ENCODE measurements at places on chromosomes 7 and 10.

GRCh38 chr10:19815731-19816410 is 361 bp upstream of the PLXDC2 start:
- DNase-seq: peak; percentile 76

GRCh38 chr7:69957661-69958060 is 359.4 kb downstream of the AUTS2 start:
- DNase-seq: no peak

- no peak for DNase-seq
These were observed 29.3 kb downstream of the SPAG6 start for GRCh38 chr10:22374489-22375126.

GRCh38 chr10:58177362-58177947 is 90.2 kb downstream of the IPMK start:
- DNase-seq: peak; percentile 38

GRCh38 chr7:17181482-17181881 is 117.0 kb upstream of the AHR start:
- no peak for DNase-seq

DNA sequence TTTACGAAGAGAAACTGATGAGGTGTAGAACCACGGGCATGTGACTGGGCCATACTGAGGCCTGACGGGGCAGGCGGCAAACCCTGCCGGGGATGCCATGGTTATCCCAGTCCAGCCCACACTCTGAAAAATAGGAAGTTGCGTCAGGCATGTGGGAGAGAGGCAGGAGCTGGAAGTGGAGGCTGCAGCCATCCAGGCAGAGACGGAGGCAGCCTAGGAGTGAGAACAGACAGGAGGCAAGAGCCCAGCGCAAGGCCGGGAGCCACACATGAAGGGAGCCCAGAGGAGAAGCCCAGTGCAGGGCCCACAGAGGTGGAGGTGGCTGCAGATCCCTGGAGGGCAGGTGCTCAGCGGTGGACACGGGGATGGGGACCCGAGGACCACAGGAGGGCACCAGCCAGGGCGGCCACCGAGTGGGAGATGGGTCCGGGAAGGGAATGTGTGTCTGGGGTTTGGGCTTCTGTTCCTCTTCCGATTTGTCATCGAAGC is 175.2 kb upstream of the PPP2R2D start:
- DNase-seq: no peak

GRCh38 chr10:108850138-108850854 is 1073.0 kb downstream of the XPNPEP1 start:
- no peak for DNase-seq

DNA sequence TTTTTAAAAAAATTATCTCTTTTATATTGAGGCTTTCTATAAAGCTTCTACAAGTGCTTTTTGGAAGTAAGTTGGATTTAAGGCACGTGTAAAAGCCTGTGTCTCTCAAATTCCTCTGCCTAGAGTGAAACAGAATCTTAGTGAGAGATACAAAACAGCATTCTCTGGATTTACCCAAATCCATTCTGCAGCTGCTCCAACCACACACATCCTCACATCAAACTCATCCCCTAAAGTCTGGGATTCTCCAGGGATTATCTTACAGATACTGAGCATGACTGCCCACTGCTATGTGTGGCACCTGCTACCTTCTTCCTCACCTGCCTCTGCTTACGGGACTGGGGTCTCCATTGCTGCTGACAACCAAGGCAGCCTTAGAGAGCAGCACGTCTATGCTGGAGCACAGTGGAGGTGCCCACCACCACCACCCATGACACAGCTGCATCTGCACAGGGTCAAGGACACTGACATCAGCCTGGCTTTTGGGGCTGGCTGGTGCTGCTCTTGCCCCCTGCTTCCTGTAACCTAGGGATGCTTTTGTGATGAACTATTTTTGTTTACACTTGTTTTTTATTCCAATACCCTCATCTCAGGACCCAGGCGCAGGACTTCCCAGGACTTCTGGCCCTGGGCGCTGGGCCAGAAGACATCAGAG is 139.2 kb upstream of the NAMPT start:
- DNase-seq: no peak

DNA sequence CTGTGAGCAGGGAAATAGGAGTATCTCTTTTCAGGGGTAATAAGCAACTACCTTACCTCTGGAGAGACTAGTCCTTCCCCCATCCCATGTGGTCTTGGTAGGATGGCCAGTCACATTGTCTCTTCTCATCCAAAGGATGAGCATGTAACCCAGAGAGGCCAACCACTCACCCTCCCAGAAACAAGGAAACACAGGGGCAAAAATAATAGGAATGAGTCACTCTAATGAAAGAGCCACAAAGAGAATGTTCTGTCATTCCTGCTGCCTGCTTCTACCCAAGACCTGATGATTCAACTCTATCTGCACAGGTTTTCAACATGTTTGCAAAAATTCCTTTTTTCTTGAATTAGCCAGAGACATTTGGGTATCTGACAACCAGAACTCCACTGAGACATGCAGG is 99.3 kb upstream of the NFE2L3 start:
- no peak for DNase-seq

- DNase-seq: no peak
These were observed 603.5 kb upstream of the FOXK1 start for GRCh38 chr7:4078580-4078979.

GRCh38 chr10:34290412-34291081 is 524.5 kb downstream of the PARD3 start:
- no peak for DNase-seq

DNA sequence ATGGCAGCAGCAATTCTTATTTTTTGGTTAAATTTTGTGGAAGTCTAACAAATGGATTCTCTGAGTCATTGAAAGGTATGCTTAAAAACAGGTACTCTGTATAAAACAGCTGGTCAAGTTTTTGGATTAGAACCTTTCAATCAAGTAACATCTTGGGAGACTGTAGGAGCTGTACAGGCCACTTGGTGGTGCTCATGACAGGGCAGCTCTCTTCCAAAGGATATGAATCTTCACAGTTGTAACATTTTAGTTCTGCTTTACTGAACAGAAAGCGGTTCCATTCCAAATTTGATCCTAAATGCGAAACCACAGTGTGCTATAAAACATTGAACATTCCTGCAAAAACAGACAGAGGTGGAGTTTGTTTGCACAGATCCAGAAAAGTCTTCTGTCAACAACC is 44.5 kb upstream of the AGR3 start:
- DNase-seq: no peak

DNA sequence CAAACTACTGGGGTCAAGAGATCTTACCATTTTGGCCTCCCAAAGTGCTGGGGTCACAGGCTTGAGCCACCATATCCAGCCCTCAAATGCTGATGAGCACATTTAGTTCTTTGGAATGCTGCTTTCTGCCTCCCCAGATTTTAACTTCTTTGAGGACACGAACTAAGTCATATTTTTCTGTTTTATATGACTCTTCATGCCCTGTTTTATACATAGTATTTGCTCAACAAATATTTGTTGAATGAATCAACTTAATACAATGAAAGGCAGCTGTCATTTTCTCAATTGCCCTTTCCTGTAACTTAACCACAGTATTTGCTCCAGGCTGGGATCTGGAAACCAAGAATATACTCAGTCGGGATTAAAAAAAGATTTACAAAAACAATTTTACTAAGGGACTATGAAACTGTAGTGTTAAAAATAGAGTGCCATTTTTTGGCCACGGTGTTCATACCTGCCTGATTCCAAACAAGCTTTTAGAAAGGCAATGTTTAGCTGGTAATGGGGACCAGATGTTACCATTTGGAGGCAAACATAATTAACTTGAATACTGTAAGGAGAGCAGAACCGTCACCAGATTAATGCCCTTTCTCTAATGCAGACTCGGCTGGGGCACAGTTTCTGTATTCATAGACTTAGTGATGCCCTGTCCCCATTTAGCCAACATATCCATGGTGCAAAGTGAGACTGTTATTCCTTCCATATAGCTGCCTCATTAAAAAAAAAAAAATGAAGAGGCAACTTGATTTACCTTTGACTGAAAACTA is 117.6 kb downstream of the NRP1 start:
- no peak for DNase-seq

DNA sequence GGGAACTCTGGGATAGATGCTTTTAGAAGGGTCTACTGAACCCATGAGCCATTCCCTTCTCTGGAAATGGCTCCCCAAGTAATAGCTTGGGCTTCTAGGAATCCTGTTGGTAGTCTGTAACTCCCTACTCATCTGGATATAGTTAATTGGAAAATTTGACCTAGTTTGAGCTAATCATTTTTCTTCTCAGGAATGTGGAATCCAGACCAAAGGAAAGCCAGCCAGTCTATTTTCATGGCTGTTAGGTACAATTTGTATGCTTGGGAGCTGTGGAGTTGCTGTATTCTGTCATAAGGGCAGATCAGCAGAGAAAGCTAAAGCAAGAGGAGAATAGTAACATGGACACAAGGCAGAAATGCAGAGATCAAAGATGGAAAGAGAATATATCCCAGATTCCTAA is 71.6 kb upstream of the C1GALT1 start:
- DNase-seq: no peak

DNA sequence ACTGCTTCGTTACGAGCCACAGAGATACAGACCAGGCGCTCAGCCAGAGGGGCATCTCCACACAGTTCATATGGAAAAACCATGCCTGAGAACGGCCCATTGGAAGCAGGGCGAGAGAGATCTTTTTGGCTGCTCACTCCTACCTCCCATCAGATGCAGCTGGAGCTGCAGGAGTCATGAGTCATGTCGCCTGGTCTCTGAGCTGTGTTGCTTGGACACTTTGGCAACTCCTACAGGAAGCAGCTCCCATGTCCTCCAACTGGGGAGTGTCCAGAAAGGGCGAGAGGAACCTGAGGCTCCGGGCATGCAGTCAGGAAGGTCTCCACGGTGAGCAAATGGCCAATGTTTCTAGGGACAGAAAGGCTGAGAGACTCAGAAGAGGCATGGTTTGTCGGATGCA is 24.9 kb downstream of the INSIG1 start:
- DNase-seq: no peak

DNA sequence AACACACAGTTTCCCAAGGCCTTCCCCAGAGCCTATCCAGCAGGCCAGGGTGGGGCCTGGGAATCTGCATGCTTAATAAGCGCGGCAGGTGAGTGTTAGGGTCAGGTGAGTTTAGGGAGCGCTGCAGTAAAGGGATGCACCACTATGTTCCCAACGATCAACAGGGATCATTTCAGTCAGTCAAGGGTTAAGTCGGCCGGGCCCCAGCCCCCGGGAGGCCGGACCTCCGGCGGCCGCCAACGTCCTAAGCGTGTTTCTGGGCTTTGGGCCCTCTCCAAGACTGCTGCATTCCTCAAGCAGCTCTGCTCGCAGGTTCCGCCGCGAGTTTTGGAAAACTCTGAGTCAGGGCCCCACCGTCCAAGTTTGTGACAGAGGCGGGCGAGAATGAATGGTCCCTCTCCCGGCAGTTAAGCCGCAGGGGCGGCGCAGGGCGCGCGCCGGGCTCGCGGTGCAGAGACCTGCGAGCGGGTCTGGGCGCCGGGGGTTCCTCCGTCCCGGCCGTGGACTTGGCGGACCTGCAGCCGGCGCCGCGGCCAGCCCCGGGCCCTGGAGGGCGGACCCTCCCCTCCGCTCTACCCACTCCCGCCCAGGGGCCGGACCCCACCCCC is 81.6 kb downstream of the ARHGAP22 start:
- no peak for DNase-seq

- DNase-seq: no peak
These were observed 13.7 kb downstream of the ZMIZ2 start for GRCh38 chr7:44762300-44762699.

DNA sequence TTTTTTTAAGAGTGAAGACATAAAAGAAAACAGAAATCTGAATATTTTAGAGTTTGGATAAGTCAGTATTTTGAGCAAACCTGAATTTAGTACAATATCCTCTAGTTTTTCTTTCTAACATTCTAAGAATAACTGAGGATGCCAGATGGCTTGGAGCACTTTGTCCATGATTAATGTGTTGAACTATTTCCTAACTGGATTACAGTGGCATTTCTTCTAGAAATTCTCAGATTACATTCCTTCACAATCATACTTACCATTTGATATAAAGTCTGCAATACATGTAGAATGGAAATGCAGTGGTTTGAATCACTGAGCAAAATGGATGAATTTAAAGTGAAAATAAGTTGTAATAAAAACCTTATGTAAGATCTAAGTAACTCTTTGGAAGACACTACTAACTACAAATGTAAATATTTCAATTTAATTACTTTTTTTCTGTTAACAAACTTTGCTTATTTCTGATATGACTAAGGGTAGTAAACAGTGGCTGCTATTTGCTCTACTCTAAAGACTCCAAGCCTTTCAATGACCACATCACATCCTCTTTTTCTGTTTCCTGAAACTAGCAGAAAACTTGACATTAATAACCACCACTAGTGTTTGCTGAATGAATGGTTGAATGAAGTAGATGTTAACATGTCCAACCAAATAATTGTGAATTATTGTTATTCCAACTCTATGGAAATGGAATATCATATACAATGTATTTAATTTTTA is 102.8 kb downstream of the PRKG1 start:
- DNase-seq: no peak

- no peak for DNase-seq
These were observed 61.2 kb upstream of the CCNJ start for GRCh38 chr10:95982200-95982599.

- DNase-seq: no peak
These were observed 295.3 kb upstream of the KLF6 start for GRCh38 chr10:4080225-4080805.

DNA sequence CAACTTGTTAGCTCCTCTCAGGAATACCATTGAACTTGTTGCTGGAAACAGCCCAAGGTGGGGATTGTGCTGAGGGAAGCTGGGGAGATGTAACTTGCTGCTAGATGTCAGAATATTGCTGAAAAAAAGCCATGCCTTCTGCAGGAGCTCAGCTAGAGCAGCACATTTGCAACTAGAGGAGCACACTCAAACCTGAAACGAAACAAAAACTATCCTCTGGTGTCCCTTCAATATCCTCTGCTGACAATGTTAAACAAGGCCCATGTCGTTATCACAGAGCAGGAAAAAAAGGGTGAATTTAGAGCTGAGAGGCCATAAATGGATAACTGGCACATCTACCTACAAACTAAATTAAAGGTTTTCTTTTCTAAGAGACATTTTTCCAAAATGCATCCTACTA is 53.7 kb upstream of the MACC1 start:
- no peak for DNase-seq

- DNase-seq: peak; percentile 68
These were observed 494 bp downstream of the REPIN1 start for GRCh38 chr7:150368884-150369747.

GRCh38 chr7:40341836-40342235 is 207.0 kb downstream of the SUGCT start:
- DNase-seq: no peak

- DNase-seq: no peak
These were observed 136.2 kb upstream of the TMEM106B start for GRCh38 chr7:12074889-12075288.

DNA sequence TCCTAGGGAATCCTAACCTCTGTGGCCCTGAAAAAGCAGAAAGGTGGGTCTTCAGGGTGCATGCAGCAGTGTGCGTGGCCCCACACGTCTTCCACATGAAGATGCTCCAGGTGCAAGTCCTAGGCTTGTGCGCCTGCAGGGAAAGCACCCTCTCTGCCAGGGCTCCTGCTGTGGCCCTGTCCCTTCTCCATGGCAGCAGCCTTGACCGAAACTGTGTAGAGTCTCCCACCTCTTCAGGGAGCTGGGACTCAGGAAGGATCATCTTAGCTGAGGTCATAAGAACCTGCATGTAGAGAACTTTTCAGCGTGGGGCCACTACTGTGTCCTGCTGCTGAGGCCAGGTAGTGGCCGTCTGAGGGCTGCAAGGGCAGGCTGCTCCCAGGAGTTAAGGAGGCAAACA is 6.3 kb upstream of the CSGALNACT2 start:
- no peak for DNase-seq

Data from midbrain (tissue), 1 donor.